ENCODE measurements at places on chromosomes 7 and 10. TPM values are rescaled to one million over a fixed set of nuclear protein-coding genes. Genes with fewer than 3 reads are reported as not detected.

DNA sequence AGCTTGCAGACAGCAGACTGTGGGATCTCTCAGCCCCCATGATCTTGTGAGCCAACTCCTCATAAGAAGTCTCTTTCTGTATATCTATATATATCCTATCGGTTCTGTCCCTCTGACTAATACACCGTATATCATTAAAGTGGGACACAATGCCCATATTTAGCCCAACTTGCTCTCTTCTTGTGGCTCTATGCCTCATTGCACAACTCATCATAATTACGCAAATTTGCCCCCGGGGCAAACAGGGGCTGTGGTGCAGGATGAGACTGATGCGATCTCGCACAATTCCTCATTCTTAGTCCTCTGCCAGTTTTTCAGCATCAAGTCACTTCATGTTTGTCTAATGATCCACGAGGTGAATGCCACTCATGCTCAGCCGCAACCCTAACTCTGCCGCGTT lies 183.2 kb downstream of the PRPF18 start:
- H3K27me3 ChIP-seq = no peaks in the 10 kb centered on the region
- H3K27ac ChIP-seq = no peak overlapping the region

DNA sequence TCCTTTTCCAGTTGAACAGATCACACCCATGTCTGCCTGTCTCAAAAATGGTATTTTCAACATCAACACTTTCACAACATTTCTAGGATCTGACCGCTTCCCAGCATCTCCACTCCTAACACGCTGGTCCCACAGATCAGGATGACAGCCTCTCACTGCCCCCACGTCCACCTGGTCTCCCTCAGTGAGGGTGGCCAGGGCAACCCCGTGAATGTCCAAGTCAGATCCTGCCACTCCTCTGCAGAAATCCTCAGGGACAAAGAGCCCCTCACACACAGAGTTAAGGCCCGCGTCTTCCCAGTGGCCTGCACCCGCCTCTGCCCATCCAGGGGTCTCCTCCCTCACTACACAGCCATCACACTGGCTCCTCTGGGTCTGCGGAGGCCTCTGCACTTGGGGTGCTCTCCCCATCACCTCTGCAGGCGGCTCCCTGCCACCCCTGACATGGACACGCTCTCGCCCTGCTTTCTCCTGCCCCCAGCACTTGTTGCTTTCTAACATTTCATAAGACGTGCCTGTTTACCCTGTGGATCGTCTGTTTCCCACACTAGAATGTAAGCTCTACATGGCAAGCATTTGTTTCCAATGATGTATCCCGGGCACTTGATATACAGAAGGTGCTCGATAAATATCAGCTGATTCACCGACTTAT lies 20.0 kb downstream of the GNA12 start:
- H3K36me3 ChIP-seq = no peaks in the 10 kb centered on the region
- H3K4me1 ChIP-seq = peaks cover 70% of the 10 kb centered on the region
- DNase-seq = no peak
- no peak overlapping the region for H3K4me3 ChIP-seq

GRCh38 chr7:128172963-128173362 lies 68.1 kb upstream of the LEP start:
- no peaks in the 10 kb centered on the region for H3K4me1 ChIP-seq
- H3K27ac ChIP-seq = no peak overlapping the region
- peaks cover 7% of the 10 kb centered on the region for H3K27me3 ChIP-seq
- H3K4me3 ChIP-seq = no peak overlapping the region

The C10orf67 gene
- not detected for total RNA-seq
